Cardiac muscle cell (in vitro differentiated cells and primary cell): ENCODE measurements at places on chromosomes 12 and 14.

GRCh38 chr12:127628645-127629044, 638.3 kb upstream of the TMEM132C start:
- no peak for DNase-seq

GRCh38 chr14:21309238-21309636, 29.4 kb downstream of the RPGRIP1 start:
- DNase-seq: no peak

- DNase-seq: no peak
Measured at GRCh38 chr12:12606781-12607589, 4.7 kb upstream of the CREBL2 start.

GRCh38 chr14:68020999-68021663, 201.6 kb downstream of the RAD51B start:
- no peak for DNase-seq

DNA sequence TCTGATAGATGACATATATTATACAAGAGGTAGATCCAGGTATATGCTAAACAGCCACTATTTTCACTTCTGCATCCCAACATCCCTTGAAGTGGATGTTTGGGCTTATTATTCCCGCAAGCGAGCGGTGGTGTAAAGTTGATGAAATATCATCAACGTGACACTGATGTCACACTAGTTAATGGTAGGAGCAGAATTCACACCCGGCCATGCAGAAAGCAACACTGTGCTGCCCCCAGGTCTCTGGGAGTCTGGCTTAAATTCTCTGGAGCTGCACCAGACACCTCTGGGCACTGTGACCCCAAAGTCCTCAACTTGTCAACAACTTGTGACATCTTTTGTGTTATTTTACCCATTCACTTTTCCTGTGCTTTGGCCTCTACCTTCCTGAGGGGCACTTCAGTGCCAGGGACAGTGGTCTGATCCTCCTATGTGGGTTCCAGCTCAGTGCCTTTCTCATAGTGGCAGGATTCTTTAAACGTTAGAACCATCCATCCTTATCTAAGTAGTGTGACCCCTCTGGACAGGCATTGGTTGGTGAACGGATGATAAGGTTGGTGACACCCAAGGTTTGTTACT, 952 bp downstream of the DRAM1 start:
- DNase-seq: no peak

GRCh38 chr12:16349131-16349460, 1.7 kb downstream of the MGST1 start:
- DNase-seq: peak; percentile 96

- DNase-seq: no peak
Measured at GRCh38 chr12:115426732-115427131, 742.8 kb upstream of the TBX3 start.

- DNase-seq: no peak
Measured at GRCh38 chr12:130640901-130641300, 75.2 kb downstream of the RIMBP2 start.
